ENCODE measurements at places on chromosomes 16 and 17. TPM values are rescaled to one million over a fixed set of nuclear protein-coding genes. Genes with fewer than 3 reads are reported as not detected.

Gene SLFN14
- polyA plus RNA-seq = not detected

DNA sequence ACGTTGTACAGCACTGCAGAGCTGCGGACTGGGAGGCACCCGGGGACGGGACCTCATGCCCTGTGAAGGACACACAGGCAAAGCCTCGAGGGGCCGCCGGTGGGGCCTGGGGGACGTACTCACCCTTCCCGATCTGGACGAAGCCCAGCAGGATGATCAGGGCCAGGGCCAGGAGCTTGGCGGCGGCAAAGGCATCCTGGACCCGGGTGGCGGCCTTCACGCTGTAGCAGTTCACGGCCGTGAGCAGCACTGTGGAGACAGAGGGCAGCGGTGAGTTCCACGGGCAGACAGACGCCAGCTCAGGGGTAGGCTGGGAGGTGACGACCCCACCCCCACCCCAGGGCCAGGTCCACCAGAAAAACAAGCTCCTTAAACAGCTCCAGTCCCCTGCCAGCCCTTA lies 17.7 kb downstream of the SLC7A5 start:
- peaks cover 9% of the 10 kb centered on the region for H3K4me1 ChIP-seq
- no peak overlapping the region for H3K4me3 ChIP-seq
- no peaks in the 10 kb centered on the region for H3K27me3 ChIP-seq
- DNase-seq = no peak

Gene CBLN1
- 1.0 TPM for polyA plus RNA-seq

- DNase-seq = no peak
- no peak overlapping the region for H3K27ac ChIP-seq
- H3K4me3 ChIP-seq = no peak overlapping the region
- no peaks in the 10 kb centered on the region for H3K36me3 ChIP-seq
Measured at GRCh38 chr17:42791948-42792347, 6.6 kb downstream of the COA3 start.

DNA sequence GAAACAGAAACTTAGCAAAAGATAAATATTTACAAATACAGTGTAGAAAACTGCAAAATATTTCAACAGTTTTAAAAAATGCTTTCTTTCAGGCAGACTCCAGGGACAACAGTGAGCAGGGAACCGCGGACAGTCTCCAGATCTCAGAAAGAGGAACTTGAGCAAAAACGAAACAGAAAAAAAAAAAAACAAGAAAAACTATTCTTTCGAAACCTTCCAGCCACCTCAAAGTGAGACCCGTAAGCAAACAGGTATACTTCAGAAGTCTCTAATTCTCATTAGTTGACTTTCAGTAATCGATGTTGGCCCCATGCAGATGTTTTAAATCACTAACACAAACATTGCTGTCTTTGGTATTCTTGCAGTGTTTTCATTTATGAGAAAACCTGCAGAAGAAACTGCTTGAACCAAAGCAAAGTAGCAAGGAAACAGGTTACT lies 15.7 kb upstream of the CCL1 start:
- no peaks in the 10 kb centered on the region for H3K36me3 ChIP-seq
- H3K4me3 ChIP-seq = no peak overlapping the region
- DNase-seq = peak; percentile 35
- no peak overlapping the region for H3K27ac ChIP-seq
- H3K27me3 ChIP-seq = no peaks in the 10 kb centered on the region
- H3K4me1 ChIP-seq = peaks cover 5% of the 10 kb centered on the region

- peak; percentile 75 for DNase-seq
- H3K27ac ChIP-seq = no peak overlapping the region
- no peaks in the 10 kb centered on the region for H3K36me3 ChIP-seq
- no peak overlapping the region for H3K4me3 ChIP-seq
Measured at GRCh38 chr16:67942200-67942509, 1.8 kb downstream of the LCAT start.

Gene PDIA2
- not detected for polyA plus RNA-seq

GRCh38 chr17:70317421-70317820 lies 148.1 kb downstream of the KCNJ2 start:
- no peaks in the 10 kb centered on the region for H3K27me3 ChIP-seq
- no peak overlapping the region for H3K27ac ChIP-seq
- H3K4me1 ChIP-seq = no peaks in the 10 kb centered on the region
- H3K36me3 ChIP-seq = no peaks in the 10 kb centered on the region

DNA sequence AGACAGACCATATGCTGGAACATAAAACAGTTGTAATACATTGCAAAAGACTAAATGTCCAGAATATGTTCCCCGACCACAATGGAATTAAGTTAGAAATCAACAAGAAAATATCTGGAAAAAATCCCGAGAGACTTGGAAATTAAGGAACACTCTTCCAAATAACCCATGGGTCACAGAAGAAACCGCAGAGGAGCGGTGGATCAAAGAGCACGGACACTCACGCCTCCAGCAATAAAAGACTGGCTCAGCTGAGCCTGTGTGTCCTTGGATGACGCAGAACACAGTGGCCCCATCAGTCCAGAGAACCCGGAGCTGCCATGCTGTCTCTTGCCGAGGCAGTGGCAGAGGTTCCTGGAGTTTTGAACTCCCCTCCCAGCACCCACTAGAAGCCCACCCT lies 30.9 kb upstream of the FOXF1 start:
- H3K36me3 ChIP-seq = no peaks in the 10 kb centered on the region
- no peak overlapping the region for H3K27ac ChIP-seq
- peak; percentile 51 for DNase-seq
- no peaks in the 10 kb centered on the region for H3K4me1 ChIP-seq

Gene TBC1D3K
- not detected for polyA plus RNA-seq

- H3K4me1 ChIP-seq = peaks cover 15% of the 10 kb centered on the region
- no peaks in the 10 kb centered on the region for H3K36me3 ChIP-seq
- peaks cover 2% of the 10 kb centered on the region for H3K27me3 ChIP-seq
- no peak overlapping the region for H3K4me3 ChIP-seq
Measured at GRCh38 chr16:71287911-71288310, 1.3 kb downstream of the CMTR2 start.

Gene TAC4
- polyA plus RNA-seq = not detected

Gene KRT27
- polyA plus RNA-seq = not detected

Gene SSTR5
- polyA plus RNA-seq = 0.17 TPM

Gene KRTAP3-1
- polyA plus RNA-seq = not detected

DNA sequence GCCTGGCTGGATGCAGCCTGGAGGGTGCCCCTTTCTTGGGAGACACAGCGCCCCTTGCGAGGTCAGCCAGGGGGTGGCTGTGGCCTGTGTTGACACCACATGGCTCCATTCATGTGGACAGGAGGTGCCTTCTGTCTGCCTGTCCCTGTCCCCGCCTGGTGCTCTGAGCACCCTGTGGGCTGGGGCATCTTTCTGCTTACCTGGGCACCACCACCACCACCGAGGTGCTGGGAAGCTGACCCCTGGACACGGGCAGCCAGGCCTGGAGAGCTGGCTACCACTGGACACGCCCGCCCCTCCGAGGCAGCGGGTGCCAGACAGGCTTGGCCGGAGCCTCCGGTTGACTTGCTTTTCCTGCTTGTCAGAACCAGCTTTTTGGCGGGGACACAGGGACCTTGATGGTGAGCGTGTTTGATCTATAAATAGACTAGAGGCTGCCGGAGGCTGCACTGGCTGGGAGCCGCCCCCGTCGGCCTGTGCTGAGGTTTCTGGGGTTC lies 121.3 kb upstream of the GSE1 start:
- H3K36me3 ChIP-seq = no peaks in the 10 kb centered on the region
- no peak overlapping the region for H3K4me3 ChIP-seq
- H3K27ac ChIP-seq = peak overlapping the region; percentile 19
- H3K27me3 ChIP-seq = no peaks in the 10 kb centered on the region
- peak; percentile 96 for DNase-seq

DNA sequence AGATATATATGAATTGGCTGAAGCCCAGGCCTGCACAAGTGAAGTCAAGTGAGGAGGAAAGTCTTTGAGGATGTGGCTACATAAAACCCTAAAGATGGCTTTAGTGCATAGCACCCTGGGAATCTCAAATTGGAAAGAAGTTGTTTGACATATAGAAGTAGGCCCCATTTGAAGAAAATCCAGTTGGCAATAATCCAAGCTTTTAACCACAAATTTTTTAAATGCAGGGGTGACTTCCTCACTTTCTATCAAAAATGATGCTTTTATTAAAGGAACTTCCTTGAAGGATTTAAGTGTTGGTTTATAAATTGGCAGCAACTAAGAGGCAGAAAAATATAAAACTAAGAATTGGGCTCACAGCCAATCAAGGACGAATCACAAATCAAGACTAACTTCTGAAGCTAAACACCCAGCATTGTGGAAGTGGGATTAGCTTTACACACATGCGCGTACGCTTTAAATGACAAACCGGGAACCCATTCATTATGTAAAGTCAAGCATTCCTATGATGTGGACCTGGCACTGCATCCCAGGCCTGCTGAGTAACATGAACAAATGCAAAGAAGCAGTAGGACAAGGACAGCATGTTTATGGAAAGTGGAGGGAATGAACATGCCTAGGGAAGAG lies 63.3 kb downstream of the NOG start:
- no peak for DNase-seq
- H3K27ac ChIP-seq = no peak overlapping the region
- H3K27me3 ChIP-seq = no peaks in the 10 kb centered on the region
- H3K4me3 ChIP-seq = no peak overlapping the region

DNA sequence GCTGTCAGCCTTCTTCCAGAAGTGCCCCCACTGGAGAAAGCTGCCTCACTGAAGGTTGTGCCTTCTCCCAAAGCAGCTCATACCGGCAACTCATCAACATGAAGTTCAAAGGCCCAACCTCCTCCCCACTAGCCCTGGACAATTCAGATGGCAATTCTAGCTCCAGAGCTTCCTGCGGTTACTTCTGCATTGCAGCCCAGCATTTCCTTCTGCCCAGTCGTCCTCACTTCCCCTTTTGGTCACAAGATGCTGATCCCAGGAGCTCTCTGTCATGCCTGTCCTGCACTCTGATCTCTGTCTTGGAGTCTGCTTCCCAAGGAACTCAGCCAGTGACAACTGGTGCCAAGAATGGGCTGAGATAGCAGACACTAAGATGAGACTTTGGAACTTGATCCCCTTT lies 178.2 kb upstream of the SOX9 start:
- no peaks in the 10 kb centered on the region for H3K4me1 ChIP-seq
- no peak overlapping the region for H3K4me3 ChIP-seq
- H3K27ac ChIP-seq = no peak overlapping the region

Gene MYOCD
- polyA plus RNA-seq = 0.97 TPM

DNA sequence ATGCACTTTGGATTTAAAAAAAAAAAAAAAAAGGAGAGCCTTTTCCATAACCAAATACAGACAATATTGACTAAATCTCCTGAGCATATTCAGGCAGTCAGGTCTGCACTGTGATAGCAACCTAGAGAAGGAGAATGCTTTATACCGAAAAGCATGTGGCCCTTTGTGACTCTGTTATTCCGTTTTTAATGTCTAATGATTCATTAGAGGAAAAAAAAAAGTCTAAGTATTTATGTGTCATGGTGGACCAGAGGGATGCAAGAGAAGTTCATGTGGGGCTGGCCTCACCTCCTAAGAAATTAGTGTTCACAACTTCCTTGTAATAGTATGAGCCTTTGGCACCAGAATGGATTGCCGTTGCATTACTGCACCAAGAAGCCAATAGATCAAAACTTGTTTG lies 11.3 kb upstream of the VWA3A start:
- no peak for DNase-seq
- no peak overlapping the region for H3K4me3 ChIP-seq
- no peaks in the 10 kb centered on the region for H3K27me3 ChIP-seq
- H3K36me3 ChIP-seq = no peaks in the 10 kb centered on the region
- H3K27ac ChIP-seq = no peak overlapping the region

Gene HOXB6
- polyA plus RNA-seq = 10.9 TPM

Gene RAB37
- polyA plus RNA-seq = 0.57 TPM

- no peak overlapping the region for H3K4me3 ChIP-seq
- DNase-seq = no peak
- H3K36me3 ChIP-seq = no peaks in the 10 kb centered on the region
- H3K27me3 ChIP-seq = no peaks in the 10 kb centered on the region
Measured at GRCh38 chr16:72226136-72226535, 54.2 kb upstream of the PMFBP1 start.

Gene CACNG3
- 1.4 TPM for polyA plus RNA-seq

GRCh38 chr16:473046-474043 lies 47.9 kb downstream of the RAB11FIP3 start:
- H3K4me3 ChIP-seq = no peak overlapping the region
- H3K4me1 ChIP-seq = no peaks in the 10 kb centered on the region

DNA sequence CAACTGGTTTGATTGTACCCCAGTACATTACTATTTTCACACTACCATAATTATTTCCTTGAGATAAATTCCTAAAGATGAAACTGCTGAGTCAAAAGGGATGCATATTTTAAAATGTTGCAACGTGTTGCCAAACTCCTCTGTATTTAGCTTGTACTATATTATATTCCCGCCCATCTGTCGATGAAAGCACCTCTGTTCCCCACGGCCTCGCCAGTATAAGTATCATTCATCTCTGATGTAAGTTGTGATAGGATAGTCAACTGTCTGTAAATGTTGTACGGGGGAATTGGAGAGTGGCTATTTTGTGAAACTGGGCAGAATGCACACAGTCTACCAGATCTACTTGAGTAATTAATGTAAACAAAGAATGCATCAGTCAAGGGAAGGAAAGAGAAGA lies 47.7 kb upstream of the TNRC6A start:
- H3K4me3 ChIP-seq = no peak overlapping the region
- H3K27ac ChIP-seq = no peak overlapping the region

GRCh38 chr16:67675579-67675935 lies 8.9 kb downstream of the C16orf86 start:
- no peak overlapping the region for H3K27ac ChIP-seq
- H3K36me3 ChIP-seq = peaks cover 9% of the 10 kb centered on the region
- H3K4me1 ChIP-seq = peaks cover 12% of the 10 kb centered on the region
- H3K27me3 ChIP-seq = no peaks in the 10 kb centered on the region

Gene FBXW10
- 1.2 TPM for polyA plus RNA-seq

Gene G6PC1
- polyA plus RNA-seq = not detected

DNA sequence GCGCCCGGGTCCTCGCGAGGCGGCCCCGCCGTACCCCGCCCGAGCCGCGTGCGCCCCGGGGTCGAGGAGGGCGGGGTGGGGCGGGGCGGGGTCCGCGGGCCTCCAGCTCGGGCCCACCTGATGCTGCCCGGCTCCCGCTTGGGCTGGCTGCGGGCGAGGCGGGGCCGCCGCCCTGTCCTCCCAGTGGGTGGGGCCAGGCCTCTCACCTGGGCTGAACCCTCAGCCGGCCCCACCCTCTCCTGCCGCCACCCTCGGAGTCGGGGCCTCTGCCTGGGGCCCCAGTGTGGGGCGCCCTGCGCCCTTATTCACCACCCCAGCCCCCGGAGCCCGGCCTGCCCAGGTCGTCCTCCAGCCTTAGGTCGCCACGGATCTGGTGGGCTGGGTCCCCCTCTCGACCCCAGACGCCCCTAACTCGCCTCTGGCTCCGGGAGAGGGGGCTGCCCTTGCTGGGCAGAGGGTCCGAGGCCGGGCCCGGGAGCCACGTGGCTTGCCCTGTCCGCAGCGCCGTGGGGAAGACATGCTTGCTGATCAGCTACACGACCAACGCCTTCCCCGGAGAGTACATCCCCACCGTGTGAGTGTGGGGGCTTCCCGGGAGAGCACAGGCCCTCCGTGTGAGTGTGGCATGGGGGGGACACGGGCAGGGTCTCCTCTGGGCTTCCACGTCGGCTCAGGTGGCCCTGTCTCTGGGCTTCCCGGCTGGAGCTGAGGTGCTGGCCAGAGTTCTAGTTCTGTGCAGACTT lies 578 bp downstream of the RAC3 start:
- peak overlapping the region; percentile 46 for H3K4me3 ChIP-seq
- peaks cover 14% of the 10 kb centered on the region for H3K4me1 ChIP-seq
- no peak for DNase-seq
- H3K27ac ChIP-seq = no peak overlapping the region

GRCh38 chr16:79097771-79098170 lies 502.8 kb downstream of the MAF start:
- no peaks in the 10 kb centered on the region for H3K36me3 ChIP-seq
- no peak for DNase-seq
- H3K27ac ChIP-seq = no peak overlapping the region
- no peaks in the 10 kb centered on the region for H3K4me1 ChIP-seq
- H3K4me3 ChIP-seq = no peak overlapping the region
- H3K27me3 ChIP-seq = no peaks in the 10 kb centered on the region
